ENCODE measurements at places on chromosomes 13 and 19. TPM values are rescaled to one million over a fixed set of nuclear protein-coding genes. Genes with fewer than 3 reads are reported as not detected.

- no peaks in the 10 kb centered on the region for H3K27me3 ChIP-seq
- no peak overlapping the region for H3K4me3 ChIP-seq
- no peaks in the 10 kb centered on the region for H3K36me3 ChIP-seq
- no peak overlapping the region for H3K27ac ChIP-seq
- no peaks in the 10 kb centered on the region for H3K4me1 ChIP-seq
Observed at GRCh38 chr13:45915686-45916439, 64.3 kb upstream of the SIAH3 start.

The NRTN gene
- 0.37 TPM for total RNA-seq

DNA sequence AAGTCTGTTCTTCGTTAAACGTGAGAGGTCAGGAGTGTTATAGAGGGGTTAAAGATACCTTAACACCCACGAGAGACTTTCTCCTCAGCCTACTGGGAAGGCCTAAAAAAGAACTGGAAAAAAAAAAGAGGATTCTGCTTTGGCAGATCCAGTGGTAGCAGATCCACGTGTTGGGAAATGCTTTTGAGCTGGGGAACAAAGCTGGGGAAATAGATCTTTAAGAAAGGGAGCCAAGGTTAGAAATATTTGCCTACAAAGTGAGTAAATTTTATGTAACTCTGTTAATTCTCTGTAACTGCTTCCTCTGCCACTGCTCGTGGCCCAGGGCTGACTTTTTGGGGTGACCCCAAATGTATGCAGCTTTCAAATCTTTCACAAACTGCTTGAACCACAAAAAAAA lies 11.7 kb downstream of the RFX2 start:
- peaks cover 5% of the 10 kb centered on the region for H3K36me3 ChIP-seq
- H3K27me3 ChIP-seq = no peaks in the 10 kb centered on the region

DNA sequence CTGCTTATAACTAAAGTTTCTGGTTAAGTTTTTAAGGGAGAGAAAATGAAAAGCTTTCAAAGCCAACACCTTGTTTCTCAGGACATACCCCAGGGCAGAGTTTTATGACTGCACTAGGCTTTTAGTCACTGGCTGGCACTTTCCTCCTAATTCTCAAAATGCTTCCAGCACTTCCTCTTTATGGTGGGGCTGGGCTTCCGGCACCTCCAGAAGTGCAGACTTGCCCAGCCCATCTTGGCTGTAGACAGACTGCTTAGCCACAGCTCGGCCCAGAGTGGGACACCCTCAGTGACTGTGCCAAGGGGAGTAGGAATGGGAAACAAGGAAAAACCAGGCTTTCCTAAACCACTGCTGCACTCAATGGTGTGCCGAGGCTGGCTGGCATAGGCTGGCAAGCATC lies 23.2 kb upstream of the GTF3A start:
- no peak overlapping the region for H3K27ac ChIP-seq
- H3K27me3 ChIP-seq = no peaks in the 10 kb centered on the region
- no peak overlapping the region for H3K4me3 ChIP-seq

GRCh38 chr19:45471111-45471930 lies 3.5 kb downstream of the FOSB start:
- no peak overlapping the region for H3K4me3 ChIP-seq
- H3K27ac ChIP-seq = no peak overlapping the region
- H3K36me3 ChIP-seq = no peaks in the 10 kb centered on the region

DNA sequence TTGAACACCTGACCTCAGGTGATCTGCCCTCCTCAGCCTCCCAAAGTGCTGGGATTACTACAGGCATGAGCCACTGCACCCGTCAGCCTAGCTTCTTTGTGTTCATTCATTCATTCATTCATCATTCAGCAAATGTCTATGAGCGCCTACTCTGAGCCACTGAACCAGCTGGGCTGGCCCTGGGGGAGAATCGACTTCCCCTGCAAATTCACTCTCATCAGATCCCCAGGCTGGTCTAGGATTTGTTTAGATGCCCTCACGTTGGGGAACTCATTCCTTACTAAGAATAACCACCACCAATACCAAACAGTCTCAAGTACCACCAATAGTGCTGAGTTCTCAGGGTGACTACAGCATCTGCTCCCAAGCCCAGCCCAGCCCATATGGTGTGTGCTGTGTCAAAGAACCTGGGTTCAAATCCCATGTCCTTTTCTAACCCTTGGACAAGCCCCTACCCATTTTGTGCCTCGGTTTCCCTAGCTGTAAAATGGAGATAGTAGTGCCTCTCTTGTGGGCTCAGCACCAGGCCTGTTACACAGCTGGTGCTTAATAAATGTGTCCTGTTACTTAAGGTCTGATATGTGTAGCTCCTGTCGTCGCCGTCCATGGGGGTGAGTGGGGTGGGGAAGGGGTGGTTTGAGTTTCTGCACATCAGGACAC lies 16.8 kb downstream of the NRTN start:
- no peaks in the 10 kb centered on the region for H3K4me1 ChIP-seq
- H3K36me3 ChIP-seq = no peaks in the 10 kb centered on the region
- H3K27ac ChIP-seq = no peak overlapping the region

- H3K27ac ChIP-seq = no peak overlapping the region
- no peaks in the 10 kb centered on the region for H3K4me1 ChIP-seq
- H3K36me3 ChIP-seq = peaks cover 38% of the 10 kb centered on the region
- H3K4me3 ChIP-seq = no peak overlapping the region
Observed at GRCh38 chr13:112854321-112854720, 114.7 kb upstream of the MCF2L start.

The ACER1 gene
- 0.81 TPM for total RNA-seq

The GJB6 gene
- 6.1 TPM for total RNA-seq

GRCh38 chr19:54029930-54030490 lies 33.7 kb downstream of the VSTM1 start:
- no peak overlapping the region for H3K4me3 ChIP-seq
- peak; percentile 66 for DNase-seq
- peaks cover 15% of the 10 kb centered on the region for H3K27me3 ChIP-seq
- H3K27ac ChIP-seq = no peak overlapping the region
- peaks cover 2% of the 10 kb centered on the region for H3K4me1 ChIP-seq
- no peaks in the 10 kb centered on the region for H3K36me3 ChIP-seq

GRCh38 chr19:367963-368629 lies 23.5 kb upstream of the MIER2 start:
- peaks cover 6% of the 10 kb centered on the region for H3K27me3 ChIP-seq
- H3K36me3 ChIP-seq = no peaks in the 10 kb centered on the region
- H3K27ac ChIP-seq = no peak overlapping the region
- no peak for DNase-seq
- no peaks in the 10 kb centered on the region for H3K4me1 ChIP-seq

DNA sequence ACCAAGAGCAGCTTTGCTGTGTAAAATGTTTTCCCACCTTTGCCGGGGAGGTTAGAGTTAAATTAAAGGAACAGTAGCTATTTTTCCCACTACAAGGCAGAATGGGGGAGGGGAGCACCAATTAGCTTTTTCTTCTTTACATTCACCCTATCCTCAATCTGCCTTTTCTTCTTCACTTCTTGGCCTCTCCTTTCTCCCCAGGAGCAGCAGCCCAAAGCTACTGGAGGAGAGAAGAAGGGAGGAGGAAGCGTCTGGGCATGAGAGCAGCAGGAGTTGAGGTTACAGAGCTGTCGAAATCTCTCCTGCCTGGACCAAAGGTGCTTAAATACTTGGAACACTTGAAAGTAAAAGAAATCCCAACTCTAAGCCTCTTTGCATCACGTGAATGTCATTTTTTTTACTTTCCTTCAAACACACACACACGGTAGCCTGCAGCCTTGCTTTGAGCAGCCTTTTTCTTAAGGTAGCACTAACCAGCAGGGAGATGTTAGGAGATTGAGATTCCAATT lies 39.0 kb upstream of the WASF3 start:
- H3K36me3 ChIP-seq = no peaks in the 10 kb centered on the region
- H3K27ac ChIP-seq = no peak overlapping the region
- H3K4me1 ChIP-seq = no peaks in the 10 kb centered on the region
- DNase-seq = no peak
- H3K27me3 ChIP-seq = peaks cover 4% of the 10 kb centered on the region

GRCh38 chr13:48156466-48156865 lies 61.6 kb upstream of the MED4 start:
- peak overlapping the region; percentile 92 for H3K27ac ChIP-seq
- peak; percentile 76 for DNase-seq
- H3K4me3 ChIP-seq = peak overlapping the region; percentile 56
- H3K27me3 ChIP-seq = no peaks in the 10 kb centered on the region
- H3K36me3 ChIP-seq = peaks cover 1% of the 10 kb centered on the region

DNA sequence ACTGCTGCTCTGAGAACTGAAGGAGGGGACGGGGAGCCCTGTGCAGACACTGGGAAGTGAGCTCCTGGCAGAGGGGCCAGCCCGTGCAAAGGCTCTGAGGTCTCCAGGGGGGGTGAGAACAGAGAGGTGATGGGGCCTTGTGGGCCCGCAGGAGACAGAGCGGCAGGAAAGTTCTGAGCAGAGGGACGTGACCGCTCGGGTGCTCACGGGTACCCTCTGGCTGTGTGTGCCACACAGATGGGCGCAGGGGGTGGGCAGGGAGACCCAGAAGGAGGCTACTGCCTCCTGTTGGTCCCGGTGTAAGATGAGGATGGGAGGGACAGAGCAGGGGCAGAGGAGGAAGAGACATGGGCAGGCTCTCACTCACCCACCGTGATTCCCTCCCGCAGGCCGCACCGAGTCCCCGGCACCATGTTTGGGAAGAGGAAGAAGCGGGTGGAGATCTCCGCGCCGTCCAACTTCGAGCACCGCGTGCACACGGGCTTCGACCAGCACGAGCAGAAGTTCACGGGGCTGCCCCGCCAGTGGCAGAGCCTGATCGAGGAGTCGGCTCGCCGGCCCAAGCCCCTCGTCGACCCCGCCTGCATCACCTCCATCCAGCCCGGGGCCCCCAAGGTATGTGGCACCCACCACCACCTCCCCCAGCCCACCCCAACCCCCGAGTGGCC lies 27.5 kb upstream of the NCCRP1 start:
- no peaks in the 10 kb centered on the region for H3K4me1 ChIP-seq
- no peak overlapping the region for H3K4me3 ChIP-seq
- DNase-seq = no peak
- H3K36me3 ChIP-seq = no peaks in the 10 kb centered on the region

- H3K27ac ChIP-seq = no peak overlapping the region
- H3K27me3 ChIP-seq = no peaks in the 10 kb centered on the region
- H3K4me1 ChIP-seq = peaks cover 19% of the 10 kb centered on the region
Observed at GRCh38 chr19:14575428-14575980, 3.6 kb upstream of the NDUFB7 start.

DNA sequence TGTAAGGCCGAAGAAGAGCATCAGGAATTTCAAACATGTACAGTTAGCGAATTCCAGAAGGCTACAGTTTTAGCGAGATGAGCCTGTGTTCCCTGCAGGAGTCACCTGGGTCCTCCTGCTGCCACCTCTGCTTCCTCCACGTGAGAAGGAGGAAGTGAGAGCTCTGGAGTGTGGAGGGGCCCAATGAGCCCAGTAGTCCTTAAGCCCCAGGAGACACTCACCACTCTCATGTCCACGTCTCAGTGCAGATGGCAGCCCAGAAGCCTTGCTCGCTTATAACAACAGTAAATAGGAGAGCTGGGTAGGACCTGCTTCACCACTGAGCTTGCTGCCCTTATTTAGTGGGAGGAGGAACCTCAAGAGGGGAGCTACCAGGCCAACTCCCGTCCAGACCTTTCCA lies 44.3 kb downstream of the SERP2 start:
- H3K27ac ChIP-seq = no peak overlapping the region
- H3K4me3 ChIP-seq = no peak overlapping the region
- H3K36me3 ChIP-seq = no peaks in the 10 kb centered on the region
- H3K4me1 ChIP-seq = no peaks in the 10 kb centered on the region
- DNase-seq = no peak
- peaks cover 6% of the 10 kb centered on the region for H3K27me3 ChIP-seq

The C1QTNF9 gene
- total RNA-seq = not detected

GRCh38 chr13:64362564-64362963 lies 2867.6 kb downstream of the PCDH9 start:
- H3K27me3 ChIP-seq = no peaks in the 10 kb centered on the region
- H3K4me1 ChIP-seq = no peaks in the 10 kb centered on the region
- no peak overlapping the region for H3K4me3 ChIP-seq
- no peak overlapping the region for H3K27ac ChIP-seq

The ICAM5 gene
- 0.17 TPM for total RNA-seq

- no peak for DNase-seq
- H3K27ac ChIP-seq = no peak overlapping the region
- no peak overlapping the region for H3K4me3 ChIP-seq
- H3K4me1 ChIP-seq = no peaks in the 10 kb centered on the region
- no peaks in the 10 kb centered on the region for H3K36me3 ChIP-seq
- H3K27me3 ChIP-seq = no peaks in the 10 kb centered on the region
Observed at GRCh38 chr19:27972291-27973040, 1240.5 kb downstream of the UQCRFS1 start.

DNA sequence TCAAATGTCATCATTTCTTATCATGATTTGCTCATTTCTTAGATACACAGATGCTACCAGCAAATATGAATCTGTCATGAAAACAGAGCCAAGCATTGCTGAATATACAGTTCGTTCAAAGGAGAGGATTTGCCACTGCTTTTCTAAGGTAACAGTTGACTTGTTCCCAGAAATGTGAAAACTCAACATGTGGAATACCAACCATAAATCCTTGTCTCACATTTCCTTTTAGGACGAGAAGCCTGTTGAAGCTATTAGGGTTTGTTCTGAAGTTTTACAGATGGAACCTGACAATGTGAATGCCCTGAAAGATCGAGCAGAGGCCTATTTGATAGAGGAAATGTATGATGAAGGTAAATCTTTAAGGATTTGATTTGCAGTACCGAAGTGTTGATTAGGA lies 86.7 kb downstream of the DNAJC3 start:
- H3K4me1 ChIP-seq = no peaks in the 10 kb centered on the region
- H3K27me3 ChIP-seq = no peaks in the 10 kb centered on the region
- DNase-seq = no peak
- H3K27ac ChIP-seq = no peak overlapping the region
- peaks cover 18% of the 10 kb centered on the region for H3K36me3 ChIP-seq

GRCh38 chr19:2587001-2587719 lies 111.2 kb downstream of the GADD45B start:
- H3K4me3 ChIP-seq = no peak overlapping the region
- peaks cover 13% of the 10 kb centered on the region for H3K27me3 ChIP-seq
- H3K36me3 ChIP-seq = peaks cover 2% of the 10 kb centered on the region
- no peak overlapping the region for H3K27ac ChIP-seq
- no peak for DNase-seq
- peaks cover under 1% of the 10 kb centered on the region for H3K4me1 ChIP-seq

DNA sequence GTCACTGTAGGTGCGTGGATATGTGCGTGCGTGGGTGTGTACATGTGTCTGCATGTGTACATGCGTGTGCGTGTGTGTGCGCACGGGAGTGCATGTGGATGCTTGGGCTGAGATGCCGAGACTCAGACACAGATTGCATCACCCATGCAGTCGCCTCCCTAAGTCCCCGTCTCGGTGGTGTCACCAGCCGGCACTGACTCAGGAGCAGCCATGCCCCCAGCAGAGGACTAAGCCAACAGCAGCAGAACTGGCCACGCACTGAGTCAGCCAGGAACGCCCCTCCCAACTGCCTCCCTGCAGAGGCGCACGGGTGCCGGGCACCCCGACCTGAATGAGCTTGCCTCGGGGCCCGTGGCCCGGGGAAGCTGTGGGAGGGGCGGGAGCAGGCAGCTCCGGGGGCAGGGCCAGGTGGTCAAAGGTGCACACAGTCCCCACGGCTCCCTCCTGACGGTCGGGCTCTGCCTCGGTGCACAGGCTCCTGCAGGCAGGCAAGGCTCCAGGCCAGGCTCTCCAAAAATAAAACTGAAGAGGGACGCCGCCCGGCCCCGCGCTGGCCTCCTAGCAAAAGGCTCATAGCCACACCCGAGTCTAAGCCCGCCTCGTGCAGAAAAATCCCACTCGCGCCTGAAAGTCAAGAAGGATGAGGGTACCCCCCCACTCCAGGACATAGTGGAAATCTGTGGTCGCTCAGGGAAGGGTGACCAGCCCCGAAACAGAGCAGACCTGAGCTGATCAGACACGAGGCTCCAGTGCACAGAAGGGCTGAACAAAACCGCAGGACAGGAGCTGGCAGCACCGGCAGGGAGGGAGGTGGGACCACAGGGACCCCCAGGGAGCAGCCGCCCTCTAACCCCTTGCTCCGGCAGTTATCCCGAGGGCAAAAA lies 49.2 kb downstream of the GADD45B start:
- no peaks in the 10 kb centered on the region for H3K4me1 ChIP-seq
- no peak overlapping the region for H3K27ac ChIP-seq
- H3K27me3 ChIP-seq = no peaks in the 10 kb centered on the region
- DNase-seq = no peak
- H3K36me3 ChIP-seq = no peaks in the 10 kb centered on the region
